ENCODE measurements at places on chromosomes 1 and 21.

DNA sequence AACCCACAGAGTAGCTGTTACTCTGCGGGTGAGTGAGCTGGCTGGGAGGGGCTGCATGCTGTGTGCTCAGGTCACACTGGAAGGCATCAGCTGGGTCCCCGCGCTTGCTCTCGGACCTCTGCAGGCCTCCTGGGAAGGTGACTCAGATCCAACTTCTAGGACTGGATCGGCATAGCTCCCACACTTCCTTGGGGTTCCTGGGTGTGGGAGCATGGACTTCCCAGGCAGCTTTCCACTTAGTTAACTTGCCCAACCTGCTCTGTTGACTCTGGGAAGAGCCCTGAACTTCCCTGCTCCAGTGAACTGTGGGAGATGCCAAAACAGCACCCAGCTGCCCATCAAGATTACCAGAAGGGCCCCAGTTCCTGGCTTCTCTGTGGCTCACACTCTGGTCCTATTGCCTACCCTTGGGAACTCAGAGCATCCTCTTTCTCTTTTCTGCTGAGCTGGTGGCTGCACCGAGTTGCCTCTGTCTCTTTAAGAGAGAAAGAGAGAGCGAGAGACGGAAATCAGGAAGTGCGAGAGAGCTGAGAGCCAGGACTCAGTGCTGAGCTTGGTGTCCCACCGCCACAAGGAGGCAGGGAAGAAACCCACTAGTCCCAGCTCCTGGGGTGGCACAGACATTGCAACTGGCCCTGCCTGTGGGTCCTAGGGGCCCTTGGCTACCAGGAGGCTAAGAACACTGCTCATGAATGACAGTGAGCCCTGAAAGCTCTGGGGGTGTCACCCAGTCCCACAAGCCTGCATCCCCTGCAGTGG is at the start of gene IKBKE:
Gene IKBKE, plus strand, starts transcription at position 544 of the 759 bp plus-strand sequence. CDS start 2,752 bp downstream, outside the sequence.
- no peak for DNase-seq

GRCh38 chr21:17834639-17835354 is 15.6 kb upstream of the C21orf91 start:
- DNase-seq: no peak

- DNase-seq: no peak
Measured at GRCh38 chr1:172397221-172397620, 23.3 kb upstream of the C1orf105 start.

- no peak for DNase-seq
Measured at GRCh38 chr1:9827558-9828185, 3.9 kb upstream of the CLSTN1 start.

DNA sequence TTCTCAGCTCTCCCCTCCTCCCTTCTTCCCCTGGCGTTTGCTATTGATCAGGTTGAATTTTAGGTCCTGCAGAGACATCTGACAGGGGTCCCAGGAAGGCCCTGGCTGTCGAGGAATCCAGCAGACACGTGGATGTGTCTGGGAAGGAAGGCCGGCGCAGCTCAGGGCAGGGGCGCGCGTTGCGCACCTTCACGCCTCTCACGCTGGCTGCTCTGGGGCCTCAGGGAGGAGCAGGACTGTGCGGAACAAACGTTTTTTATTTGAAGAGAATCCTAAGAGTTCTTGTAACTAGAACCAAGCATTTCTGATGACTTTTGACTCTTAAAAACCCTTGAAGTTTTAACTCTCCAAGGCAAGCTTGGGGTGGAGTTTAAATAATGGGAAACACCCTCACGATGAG is 54.2 kb downstream of the SLC37A1 start:
- DNase-seq: no peak

DNA sequence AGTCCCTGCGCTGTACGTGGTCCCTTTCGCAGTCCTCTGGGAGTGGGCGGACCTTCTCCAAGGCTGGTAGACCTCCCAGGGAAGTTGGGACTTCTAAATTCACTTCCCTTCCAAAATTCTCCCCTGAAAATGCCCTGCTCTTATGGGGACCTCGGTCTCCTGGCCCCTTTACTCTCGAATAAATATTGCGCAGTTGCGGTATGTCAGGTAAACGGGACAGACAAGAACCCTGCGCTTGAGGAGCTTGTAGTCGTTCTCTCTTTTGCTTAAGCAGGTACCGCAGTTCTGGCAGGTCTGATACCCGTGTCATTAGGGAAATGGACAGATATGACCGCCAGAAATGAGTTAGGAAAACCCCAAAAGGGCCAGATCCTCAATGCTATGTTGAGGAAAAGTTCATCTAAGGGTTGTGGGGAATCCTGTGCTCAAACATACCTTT is 561 bp downstream of the KIF2C start:
- no peak for DNase-seq

GRCh38 chr1:22296701-22297591 is 154.0 kb upstream of the WNT4 start:
- no peak for DNase-seq

DNA sequence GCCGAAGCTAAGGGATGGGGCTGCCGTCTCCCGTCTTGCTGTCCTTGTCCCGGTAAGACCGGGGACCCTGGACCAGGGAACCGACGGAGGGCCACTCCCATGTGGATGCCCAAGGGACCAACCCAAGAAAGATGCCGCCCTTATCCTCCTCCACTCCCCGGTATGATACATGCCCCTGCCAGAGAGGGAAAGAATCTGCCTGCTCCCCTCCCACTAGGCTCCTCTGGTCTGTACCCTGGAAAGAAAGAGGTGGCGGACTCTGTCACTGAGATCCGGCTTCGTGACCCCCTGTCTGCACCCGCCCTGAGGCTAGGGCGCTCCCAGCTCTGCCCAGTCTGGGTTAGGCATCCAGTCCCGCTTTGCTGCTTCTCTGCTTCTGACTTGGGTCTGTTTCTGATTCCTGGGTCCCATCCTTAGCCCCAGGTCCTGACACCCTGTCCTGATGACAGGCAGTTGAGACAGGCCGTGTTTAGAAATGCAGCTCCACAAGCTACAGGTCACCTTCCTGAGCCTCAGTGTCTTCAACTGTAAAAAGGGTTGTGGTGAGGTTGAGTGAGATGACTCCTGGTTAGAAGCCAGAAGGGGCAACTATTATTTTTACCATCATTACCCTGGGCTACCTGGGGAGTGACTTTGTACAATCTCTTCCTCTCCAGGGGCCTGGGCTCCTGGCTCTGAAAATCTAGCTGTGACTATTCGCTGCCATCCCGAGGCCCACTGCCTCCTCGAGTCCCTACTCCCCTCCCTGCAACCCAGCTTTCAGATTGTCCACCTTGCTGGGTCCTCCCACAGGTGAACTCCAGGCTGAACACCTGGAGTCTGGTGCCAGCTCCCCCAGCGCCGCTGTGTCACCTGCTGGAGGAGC is 3.7 kb downstream of the MATN1 start:
- DNase-seq: no peak

DNA sequence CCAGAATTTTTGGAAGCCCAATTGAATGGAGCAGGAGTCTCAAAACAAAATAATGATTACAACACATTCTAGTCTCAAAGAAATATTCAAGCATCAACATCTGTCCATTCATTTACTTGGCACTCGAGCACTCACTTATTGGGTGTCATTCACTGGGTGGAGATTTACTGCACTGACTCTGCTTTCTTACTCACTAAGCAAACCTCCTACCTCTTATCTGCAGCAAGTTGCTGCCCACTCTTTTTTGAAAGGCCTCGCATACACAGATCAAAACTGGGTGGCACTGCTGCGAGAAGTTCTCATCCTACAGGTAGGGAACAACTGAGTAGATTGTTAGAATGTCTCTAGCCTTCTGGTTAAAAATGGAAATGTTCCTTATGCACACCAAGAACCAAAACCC is 18.0 kb downstream of the RHBDL2 start:
- DNase-seq: no peak

DNA sequence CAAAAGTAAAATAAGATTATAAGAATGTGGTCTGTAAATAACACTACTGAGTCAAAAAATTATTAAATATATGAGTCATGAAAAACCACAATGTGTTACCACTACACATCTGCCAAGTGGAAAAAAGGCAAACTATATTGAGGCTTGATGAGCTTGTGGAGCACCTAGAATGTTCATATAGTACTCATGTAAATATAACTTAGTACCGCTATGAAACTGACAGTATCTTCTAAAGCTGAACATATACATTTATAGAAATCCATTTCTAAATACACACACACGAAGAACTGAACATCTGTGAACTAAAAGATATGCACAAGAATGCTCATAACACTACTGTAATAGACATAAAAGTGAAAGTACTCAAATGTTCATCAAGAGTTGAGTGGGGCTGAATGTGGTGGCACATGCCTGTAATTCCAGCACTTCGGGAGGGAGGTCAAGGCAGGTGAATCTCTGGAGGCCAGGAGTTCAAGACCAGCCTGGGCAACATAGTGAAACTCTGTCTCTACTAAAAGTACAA is 18.5 kb upstream of the GBP3 start:
- DNase-seq: no peak

GRCh38 chr1:18895317-18895716 is 7.0 kb downstream of the ALDH4A1 start:
- DNase-seq: no peak

GRCh38 chr1:165832902-165833301 is 5.5 kb downstream of the UCK2 start:
- no peak for DNase-seq

DNA sequence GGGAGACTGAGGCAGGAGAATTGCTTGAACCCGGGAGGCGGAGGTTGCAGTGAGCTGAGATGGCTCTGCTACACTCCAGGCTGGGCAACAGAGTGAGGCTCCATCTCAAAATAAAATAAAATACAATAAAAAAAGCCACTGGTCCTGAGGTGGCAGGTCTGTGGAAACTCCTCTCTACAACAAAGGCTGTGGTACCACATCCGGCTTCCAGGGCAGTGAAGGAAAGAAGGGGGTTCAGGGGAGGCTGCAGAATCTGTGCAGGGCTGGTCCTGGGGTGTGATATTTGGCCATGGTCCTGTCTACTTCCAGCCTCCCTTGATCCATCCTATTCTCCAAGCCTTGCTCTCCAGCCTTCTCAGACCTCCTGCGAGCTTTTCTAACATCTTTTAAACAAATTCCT is 731 bp upstream of the ZNF683 start:
- no peak for DNase-seq

DNA sequence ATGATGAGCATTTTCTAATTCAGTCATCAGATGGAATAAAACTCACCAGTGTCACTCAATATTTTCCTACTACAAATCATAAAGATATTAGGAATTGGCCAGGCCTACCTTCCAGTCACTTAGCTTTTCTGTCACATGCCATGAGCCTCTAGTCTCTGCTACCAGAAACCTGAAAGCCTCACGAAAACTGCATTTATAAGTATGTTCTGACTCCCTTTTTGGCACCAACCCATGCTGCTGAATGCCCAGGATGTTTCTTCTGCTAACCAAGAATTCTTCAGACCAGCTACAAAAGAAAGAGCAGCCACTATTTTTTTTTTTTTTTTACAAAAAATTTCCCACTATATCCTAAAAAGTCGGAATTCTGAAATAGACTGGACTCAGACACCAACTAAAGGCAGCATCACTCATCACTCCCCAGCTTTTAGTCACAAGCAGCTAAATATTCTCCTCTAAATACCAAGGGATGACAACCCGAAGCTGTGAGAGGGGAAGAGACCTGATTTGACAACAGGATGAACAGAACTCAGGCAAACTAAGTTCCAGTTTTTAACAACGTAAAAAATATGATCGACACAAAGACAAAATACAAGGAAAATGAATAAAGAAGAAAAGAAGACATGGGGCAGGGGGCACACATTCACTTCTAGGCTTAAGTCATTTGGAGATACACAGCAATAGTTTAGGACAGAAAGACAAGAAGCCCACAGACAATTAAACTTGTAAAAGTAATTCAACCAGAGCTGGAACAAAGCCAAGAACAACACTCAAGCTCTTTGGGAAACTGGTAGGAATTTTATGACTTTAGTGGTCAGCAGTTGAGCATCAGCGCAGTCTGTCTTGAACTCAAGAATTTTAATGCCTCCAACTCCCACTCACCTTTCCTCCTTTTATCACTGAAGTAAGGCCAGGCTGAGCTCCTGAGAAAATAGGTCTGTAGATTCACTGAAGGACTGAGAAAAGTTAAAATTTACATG is 1.7 kb downstream of the DCAF8 start:
- no peak for DNase-seq

GRCh38 chr1:226638001-226638601 is 89.5 kb downstream of the STUM start:
- no peak for DNase-seq

- no peak for DNase-seq
Measured at GRCh38 chr1:200610846-200611245, 9.7 kb downstream of the KIF14 start.

DNA sequence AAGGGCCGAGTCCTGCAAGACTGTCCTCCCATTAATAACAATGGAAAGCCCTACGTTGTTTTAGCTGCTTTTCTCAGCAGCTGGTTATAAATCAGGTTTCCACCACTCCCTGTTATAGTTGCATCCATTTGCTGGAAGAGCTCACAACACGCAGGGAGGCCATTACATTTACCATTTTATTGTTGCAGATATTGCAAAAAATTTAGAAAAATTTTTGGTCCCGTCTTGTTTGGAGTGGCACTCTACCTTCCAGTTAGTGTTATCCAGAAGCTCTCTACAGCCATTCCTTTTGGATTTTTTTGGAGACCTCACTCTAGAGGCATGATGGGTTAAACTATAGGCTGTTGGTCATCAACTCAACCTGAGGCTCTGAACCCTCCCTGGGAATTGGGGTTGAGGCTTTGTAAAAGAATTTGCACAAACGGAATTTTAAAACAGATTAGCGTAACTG is 1532.1 kb upstream of the TPTE start:
- no peak for DNase-seq

DNA sequence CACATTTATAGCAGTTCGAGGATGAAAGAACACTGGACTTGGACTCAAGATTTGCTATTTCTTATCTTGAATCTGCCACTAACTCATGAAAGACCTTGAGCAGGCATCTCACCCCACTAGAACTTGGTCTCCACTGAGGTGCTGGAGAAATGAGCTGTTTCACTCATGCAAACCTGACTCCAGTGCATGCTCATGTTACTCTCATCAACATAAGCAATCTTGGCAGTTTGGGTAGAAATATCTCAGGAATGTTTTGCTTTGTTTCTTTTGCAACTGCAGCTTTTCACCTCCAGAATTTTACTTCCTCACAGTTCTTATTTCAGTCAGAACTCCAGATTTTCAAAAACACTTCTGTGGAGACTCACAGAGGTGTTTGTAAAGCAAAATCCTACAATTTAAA is 46.2 kb upstream of the DAB1 start:
- DNase-seq: no peak

- no peak for DNase-seq
Measured at GRCh38 chr1:5009376-5010065, 355.1 kb downstream of the AJAP1 start.

DNA sequence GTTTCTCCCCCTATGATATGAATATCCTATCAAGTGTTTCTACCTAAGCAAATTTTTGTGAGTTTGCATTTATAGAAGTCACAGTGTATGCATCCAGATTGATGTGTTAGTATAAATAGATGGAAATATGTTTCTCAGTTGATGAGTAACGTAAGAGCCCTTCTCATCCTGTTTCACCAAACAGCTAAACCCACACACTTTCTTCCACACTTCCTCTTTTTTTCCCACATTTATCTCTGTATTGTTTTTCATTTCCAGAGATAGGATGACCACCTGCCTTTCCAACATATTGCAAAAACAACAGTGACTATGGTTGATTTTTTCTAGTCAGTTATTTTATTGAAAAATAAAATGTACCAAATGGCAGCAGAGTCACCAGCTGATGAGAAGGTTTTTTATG is 490.1 kb downstream of the NEGR1 start:
- no peak for DNase-seq

GRCh38 chr1:167077128-167077867 is 12.9 kb downstream of the GPA33 start:
- DNase-seq: no peak

All from stimulated activated CD8-positive, alpha-beta memory T cell treated with anti-CD3 and anti-CD28 coated beads, Interleukin-7, amount 100 ng/mL, for 48 hours (primary cell).